Panc1 (cell line): ENCODE measurements at places on chromosomes 2 and 18. TPM values are rescaled to one million over a fixed set of nuclear protein-coding genes. Genes with fewer than 3 reads are reported as not detected.

DNA sequence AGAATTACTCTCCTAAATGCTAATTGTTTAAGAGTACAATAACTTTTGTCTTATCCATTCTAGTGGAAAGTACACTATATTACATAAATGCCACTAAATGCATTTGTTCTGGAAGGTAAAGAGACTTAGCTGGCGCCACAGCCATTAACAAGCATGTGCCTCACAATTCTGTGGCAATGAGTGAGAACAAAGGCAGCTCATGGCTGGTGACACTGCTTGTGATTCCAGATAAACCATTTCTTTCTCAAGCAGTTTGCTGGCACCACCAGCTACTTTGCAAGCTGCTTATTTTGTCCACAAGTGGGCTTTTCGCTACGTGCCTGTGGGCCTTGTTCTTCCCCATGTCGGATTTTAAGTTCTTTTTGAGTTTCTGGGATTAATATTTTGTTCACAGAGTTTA lies 147.6 kb upstream of the SMAD7 start:
- DNase-seq = no peak

- no peak for DNase-seq
Observed at GRCh38 chr2:72210470-72210869, 62.8 kb upstream of the CYP26B1 start.

Gene HOXD12
- total RNA-seq = 0.13 TPM

DNA sequence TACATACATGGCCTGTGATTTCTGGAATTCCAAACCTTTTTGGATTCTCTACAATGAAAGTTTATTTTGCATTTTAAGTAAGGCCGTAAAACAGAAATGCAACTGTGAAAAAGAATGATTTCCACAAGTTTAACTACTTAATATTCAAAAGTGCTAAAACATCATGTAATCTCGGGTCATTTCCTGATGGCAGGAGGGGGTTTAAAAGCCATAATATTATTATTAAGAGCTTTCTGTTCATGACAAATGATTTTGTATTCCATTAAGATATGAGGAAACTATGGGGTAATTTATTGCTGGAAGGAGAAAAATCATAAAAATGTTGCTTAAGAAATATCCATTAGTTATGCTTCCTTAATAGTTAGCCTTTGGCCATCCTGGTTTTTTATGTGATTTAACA lies 65.7 kb downstream of the COL4A3 start:
- DNase-seq = no peak

Gene CCL20
- not detected for total RNA-seq

DNA sequence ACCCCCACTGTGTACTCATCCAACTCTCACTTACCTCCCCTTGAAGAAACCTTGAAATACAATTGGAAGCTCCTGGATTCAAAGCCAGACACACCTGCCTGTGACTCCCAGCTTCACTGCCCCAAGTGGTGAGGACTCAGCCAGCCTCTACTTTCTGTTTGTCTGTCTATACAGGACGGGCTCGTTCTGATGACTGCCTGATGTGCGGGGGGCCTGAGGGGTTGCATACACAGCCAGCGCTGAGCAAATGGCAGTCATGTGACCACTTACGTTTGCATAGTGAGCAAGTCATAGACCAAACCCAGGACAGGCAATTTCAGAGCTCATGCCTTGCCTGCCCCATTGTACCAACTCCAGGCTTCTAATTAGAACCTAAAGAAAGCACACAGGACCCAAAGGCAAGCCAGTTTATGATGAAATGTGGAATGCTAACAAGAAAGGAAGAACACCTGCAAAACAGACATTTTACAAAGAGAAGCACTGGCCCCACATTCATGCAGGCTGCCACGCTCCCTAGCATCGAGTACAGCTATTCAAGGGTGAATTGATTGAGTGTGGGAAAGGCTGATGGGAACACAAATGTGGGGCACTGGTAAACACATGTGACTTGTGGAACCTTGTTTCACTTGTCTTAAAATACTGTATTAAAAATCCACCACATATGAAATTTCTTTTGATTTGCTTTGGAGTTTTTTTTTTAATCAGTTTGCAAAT lies 137.8 kb downstream of the LNPK start:
- DNase-seq = no peak

DNA sequence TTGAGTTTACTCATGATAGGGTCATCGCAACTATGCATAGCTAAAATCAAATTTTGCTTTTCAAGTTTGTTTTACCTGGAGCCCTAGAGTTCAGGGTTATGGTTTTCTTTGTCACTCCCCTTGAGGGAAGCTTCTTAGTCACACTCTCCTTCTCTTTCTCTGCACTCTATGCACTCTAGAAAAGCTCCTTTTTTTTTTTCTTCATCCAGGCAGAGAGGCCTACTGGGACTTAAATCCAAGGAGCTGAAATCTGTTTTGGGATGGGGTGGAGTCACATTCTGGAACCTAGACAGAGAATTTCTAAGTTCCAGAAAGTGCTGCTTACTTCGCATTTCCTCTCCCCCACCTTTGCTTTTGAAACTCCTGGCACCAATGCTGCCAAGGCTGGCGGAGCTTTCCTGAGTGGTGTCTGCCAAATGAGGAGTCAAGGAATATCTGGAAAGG lies 19.1 kb upstream of the IL18R1 start:
- peak; percentile 79 for DNase-seq

DNA sequence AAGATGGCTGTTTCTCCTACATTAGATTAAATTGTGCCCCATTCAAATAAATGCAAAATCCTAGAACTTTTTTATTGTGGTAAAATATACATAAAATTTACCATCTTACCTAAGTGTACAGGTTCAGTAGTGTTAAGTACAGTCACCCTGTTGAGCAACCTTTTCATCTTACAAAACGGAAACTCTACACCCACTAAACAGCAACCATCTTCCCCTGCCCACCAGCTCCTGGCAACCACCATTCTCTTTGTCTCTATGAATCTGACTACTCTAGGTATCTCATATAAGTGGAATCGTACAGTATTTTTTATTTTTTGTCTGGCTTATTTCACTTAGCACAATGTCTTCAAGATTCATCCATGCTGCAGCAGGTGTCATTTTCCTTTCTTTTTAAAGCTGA lies 53.0 kb downstream of the ASXL2 start:
- no peak for DNase-seq

- no peak for DNase-seq
Observed at GRCh38 chr18:1252936-1253335, 348.3 kb downstream of the ADCYAP1 start.

DNA sequence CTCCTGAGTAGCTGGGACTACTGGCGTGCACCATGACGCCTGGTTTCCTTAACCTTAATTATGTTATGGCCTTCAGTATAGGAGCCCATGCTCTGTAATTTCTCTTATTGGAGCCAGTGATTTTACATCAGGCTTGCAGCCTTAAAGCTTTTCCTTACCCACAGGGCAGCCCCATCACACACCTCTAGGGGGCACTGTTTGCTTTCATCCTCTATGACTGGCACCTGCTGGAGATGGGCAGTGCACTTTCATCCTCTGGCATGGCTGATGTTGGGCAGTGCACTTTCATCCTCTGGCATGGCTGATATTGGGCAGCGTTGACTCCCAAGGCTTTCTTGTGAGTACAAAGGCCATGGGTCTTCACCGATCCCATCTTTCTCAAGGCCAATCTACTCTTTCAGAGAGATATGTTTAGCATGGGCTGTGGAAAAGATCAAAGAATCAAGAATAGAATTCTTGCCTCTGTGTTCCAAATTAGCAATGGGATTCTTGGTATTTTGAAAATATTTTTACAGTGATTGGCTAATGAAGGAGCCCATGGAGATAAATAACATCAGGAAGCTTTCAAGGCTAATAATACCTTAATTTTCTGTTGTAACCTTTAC lies 80.7 kb upstream of the MEX3C start:
- DNase-seq = peak; percentile 2

DNA sequence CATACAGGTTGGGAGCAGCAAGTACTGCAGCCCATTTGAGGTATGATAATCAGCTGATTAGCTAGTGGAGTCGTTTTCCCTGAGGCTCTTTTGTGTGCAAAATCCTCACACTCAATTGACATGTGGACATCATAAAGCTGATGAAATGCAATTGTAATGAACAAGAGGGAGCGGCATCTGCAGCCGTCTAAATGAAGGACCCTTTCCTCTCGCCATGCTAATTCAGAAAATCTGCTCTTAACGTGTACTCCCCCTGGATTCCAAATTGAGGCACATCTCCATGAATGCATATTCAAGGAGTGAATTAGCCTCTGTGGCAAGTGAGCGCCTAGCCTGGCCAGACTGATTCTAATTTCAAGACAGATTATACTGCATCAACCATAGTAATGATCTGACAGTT lies 260.9 kb upstream of the ATP5MC3 start:
- DNase-seq = no peak

GRCh38 chr2:147546109-147546508 lies 298.7 kb upstream of the ACVR2A start:
- DNase-seq = no peak

GRCh38 chr2:99524056-99524455 lies 34.2 kb upstream of the REV1 start:
- no peak for DNase-seq

DNA sequence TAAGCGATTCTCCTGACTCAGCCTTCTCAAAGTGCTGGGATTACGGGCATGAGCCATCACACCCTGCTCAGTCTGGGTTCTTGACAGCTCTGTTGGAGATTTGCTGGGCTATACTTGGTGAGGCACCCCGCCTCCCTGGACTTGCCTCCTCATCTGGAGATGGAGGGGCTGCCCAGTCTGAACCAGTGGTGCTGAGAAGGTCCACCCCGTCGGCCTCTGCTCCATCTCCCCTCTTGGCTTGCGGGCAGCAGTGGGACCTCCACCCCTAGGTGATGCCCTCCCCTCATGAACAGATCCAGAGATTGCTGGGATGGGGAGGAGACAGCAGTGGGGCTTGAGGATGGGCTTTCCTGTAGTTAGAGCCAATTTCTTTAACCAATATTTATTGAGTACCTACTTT lies 120.9 kb downstream of the CLIP4 start:
- no peak for DNase-seq

GRCh38 chr18:65620076-65620696 lies 130.6 kb upstream of the CDH7 start:
- DNase-seq = no peak

DNA sequence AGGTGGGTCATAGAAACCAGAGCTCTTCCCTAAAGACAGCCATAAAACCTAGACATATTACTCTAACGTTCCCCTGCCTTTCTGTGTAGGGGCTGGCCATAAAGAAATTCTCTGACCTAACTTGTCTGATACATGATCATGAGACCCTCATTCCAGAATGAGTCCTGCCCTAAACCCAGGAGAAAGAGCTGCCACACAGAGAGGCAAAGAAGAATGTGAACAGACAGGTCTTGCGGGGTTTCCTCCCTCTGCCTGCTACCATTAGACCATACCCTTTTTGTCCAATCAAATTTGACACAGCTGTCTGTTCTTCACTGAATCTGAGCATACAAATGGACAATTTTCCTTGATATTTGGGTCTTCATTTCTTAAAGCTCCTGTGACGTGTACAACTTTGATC lies 198.8 kb upstream of the LHCGR start:
- DNase-seq = no peak

DNA sequence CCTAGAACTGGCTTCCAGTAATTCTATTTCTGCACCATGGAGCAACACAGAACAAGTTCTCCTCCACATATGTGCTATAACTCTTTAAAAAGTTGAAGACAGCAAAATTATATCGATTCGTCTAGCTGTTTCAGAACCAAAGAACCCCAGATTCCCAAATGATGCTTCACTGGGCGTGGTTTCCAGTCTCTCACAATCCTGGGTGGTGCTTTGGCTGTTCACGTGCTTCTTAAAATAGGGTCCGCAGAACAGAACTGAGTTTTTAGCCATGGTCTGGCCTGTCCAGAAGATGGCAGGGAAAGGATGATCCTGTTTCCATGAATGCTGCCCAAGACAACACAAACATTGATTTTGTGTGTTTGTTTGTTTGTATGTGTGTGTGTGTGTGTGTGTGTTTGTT lies 37.6 kb upstream of the PARD3B start:
- DNase-seq = no peak
